Activated naive CD8-positive, alpha-beta T cell treated with anti-CD3 and anti-CD28 coated beads for 36 hours (primary cell): ENCODE measurements at places on chromosomes 1 and 21. TPM values are rescaled to one million over a fixed set of nuclear protein-coding genes. Genes with fewer than 3 reads are reported as not detected.

- no peak for DNase-seq
Observed at GRCh38 chr1:212651521-212651920, 43.0 kb downstream of the ATF3 start.

- peak; percentile 38 for DNase-seq
Observed at GRCh38 chr1:237799762-237800474, 90.8 kb downstream of the ZP4 start.

- DNase-seq, result no peak
Observed at GRCh38 chr1:99969260-99969728, 502 bp upstream of the SLC35A3 start.

GRCh38 chr21:44601596-44602462 lies 1.4 kb downstream of the KRTAP10-7 start:
- no peak for DNase-seq

- DNase-seq, result no peak
Observed at GRCh38 chr21:45532826-45533360, 9.3 kb downstream of the SLC19A1 start.

DNA sequence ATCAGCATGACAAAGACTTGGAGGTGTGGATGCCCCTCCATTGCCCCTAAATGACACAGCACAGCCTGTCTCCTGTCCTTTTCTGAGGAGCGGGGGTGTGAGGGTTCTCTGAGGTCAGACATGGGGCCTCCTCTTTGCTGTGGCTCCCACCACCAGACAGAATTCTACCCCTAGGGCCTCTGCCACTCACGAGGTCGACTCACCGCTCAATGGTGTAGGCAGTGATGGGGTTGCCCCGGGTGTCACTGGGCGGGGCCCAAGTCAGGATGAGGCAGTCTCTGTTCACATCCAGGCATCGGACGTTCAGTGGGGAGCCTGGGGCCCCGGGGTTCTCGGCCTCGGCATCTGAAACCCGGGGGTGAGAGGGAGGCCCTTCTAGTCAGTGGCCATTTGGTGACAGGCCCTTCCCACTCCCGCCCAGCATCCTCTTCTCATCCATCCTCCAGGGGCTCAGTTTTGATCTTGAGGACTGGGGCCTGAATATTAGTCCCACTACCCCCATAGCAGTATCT lies 19.9 kb downstream of the MYOM3 start:
- peak; percentile 14 for DNase-seq

GRCh38 chr1:32464191-32464715 lies 619 bp upstream of the ZBTB8B start:
- no peak for DNase-seq

DNA sequence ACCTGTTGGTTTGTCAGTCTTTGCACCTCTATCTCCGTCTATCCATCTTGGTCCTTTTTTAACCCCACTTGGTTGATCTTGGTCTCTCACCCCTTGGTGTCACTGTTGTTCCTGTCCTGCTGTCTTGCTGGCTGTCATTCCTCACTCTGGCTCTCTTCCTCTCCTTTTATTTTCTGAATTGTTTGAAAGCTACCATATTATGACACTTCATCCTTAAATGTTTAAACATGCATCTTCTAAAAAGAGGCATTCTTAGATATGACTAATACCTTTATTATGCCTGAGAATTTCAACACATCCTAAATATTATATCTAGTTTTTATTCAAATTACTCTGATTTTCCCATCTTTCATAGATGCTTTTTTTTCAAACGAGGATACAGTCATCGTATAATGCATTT lies 37.0 kb downstream of the BACH1 start:
- no peak for DNase-seq

GRCh38 chr1:168083456-168084325 lies 53.0 kb downstream of the GPR161 start:
- DNase-seq, result no peak

DNA sequence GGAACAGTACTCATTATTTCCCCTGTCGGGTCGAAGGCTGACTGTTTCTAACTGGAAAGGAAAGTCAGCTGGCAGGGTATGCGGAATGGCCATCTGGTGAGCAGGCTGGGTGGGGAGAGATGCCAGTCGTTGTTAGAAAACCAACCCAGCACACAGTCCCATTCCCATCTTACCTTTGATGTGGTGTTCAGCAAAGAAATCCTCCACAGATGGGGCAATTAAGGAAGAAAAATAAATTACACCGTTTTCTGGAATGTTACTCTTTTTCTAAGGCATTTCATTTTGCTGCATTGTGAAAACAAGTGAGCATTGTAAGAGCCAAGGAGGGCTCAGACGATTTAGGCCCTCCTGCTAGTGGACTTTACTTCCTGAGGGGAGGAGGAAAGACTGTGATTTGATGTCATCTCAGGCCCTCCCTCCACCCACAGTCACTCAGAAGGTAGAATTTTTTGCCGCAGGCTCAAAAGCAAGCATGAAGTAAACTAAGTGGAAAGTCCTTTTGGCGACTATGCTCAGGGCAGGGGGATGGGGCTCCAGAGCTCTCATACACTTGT lies at the start of gene SLC16A4:
Gene SLC16A4, minus strand, starts transcription at position 335 of the 554 bp plus-strand sequence. CDS start 1,703 bp downstream, outside the sequence.
- DNase-seq, result no peak

DNA sequence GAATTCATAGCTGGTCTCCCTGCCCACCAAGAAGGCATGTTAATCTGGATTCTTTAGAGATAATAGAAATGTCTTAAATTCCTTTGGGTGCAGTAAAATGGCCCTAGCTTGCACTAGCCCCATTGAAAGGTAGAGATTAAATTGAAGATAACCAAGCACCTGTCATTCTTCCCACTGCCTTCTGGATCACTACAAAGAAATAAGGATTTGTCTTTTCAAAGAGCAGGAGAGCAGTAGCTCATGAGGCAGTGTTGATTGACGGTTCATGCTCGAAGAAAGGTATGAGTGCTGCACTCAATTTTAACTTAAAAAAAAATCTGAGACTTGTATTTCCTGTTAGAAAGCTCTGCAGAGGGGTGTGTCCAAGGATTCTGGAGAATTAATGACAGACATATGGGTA lies 74.9 kb upstream of the F3 start:
- DNase-seq, result no peak

- no peak for DNase-seq
Observed at GRCh38 chr21:45792682-45793383, 149.3 kb downstream of the PCBP3 start.

GRCh38 chr1:50111503-50111902 lies 2.8 kb downstream of the ELAVL4 start:
- DNase-seq, result no peak

GRCh38 chr1:57061369-57061768 lies 95.6 kb upstream of the C8B start:
- DNase-seq, result no peak

GRCh38 chr1:22749919-22750684 lies 39.5 kb downstream of the EPHB2 start:
- no peak for DNase-seq

DNA sequence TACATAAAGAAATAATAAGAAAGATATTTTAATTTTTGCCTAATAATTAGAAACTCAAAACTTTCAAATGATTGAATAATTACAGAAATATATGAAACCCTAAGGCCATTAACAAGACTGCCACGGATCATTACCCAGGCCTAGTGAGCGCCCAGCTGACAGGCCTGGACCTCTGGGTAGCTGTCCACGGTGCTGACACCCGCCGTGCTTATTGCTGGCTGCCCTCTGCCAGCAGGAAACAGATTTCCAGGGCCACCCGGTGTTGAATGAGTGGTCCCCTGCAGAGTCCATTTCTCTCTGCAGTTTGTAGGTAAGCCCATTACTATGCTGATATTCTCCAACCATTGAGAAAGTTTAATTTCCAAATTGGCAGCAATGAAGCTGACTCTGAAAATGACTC lies 254.4 kb upstream of the GJB5 start:
- DNase-seq, result peak; percentile 3

DNA sequence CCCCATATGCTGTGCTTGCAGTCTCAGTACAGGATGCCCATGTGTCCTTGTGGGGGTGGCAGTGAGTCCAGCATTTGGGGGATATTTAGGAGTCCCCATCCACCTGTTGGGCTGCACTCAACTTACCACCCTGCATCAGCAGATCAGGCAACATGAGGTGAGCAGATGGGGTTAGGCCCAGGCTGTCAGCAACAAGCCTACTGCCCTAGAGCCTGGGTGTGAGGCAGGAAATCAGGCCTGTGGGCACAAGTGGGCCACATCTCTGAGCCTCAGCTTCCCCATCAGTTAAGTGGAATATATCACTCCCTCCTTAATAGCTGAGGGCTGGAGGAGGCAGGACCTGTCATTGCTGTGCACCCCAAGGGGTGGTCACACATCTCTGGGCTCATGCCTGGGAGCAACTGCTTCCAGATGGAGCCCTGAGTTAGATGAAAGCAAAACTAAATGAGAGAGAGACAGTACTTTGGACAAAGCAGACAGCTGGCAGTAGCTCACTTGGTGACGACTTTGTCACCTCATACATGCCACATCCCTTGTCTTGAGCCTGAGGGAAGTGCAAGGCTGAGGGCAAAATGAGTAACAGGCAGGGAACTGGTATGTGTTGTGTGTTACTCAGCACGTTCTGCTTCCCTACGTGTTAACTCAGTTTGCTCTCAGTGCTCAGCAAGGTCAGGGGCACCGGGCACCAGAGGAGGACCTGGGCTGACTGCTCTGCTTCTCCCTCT lies 48.4 kb downstream of the TRIM11 start:
- DNase-seq, result no peak

- DNase-seq, result no peak
Observed at GRCh38 chr1:209046935-209047334, 536.6 kb upstream of the CAMK1G start.

- DNase-seq, result no peak
Observed at GRCh38 chr1:46466477-46467182, 23.0 kb upstream of the DMBX1 start.

DNA sequence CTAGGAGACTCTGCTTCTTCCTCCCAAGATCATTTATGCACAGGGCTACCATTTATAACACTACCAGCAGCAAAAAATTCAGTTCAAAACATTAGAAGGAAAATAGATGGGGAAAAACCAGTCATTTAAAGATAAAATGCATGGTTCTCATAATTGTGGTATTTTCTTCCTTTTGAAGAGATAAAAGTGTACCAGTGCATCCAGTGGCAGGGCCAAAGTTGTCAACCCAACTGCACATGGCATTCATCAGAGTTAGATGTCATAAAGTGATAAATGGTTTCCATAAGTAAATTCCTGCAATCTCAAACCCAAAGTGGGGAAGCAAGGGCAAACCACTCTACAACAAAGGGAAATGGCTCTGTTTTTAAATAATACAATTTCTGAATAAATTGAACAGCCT lies 119.1 kb upstream of the DMRTA2 start:
- DNase-seq, result no peak

DNA sequence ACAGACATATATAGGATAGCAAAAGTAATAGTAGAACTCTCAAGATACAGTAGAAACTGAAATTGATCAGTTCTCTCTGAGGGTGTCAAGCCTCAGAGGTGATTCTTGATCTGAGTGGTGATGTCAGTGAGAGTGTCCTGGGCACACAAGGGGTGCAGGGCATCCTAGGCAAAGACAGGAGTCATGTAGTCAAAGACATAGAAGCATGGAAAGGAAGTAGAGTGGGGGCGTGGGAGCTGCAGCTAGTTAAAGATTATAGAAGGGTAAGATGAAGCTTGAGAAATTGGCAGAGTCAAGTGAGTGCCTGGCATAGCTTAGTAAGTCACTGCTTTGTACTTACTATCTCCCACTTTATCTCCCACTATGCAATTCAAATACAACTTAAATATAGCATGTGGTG lies 22.8 kb downstream of the CDC7 start:
- DNase-seq, result peak; percentile 43

- DNase-seq, result no peak
Observed at GRCh38 chr1:219465212-219466093, 147.5 kb downstream of the ZC3H11B start.

DNA sequence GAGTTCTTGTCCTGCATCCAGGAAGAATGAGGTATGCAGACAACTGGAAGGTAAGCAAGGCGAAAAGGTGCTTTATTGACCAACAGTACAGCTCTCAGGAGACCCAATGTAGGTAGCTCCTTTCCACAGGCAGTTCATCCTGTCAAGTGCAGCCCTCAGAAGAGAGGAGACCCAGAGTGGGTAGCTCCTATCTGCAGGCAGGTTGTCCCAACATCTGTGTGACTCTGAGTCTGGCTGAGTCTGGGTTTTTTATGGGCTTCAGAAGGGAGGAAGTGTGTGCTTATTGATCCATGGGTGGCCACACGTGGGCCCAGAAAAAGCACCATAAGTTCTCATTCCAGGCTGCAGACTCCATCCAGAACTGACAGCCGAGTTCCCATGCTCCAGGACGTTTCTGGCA lies 34.0 kb downstream of the ZNF691 start:
- DNase-seq, result no peak

LCE3D gene
- not detected for total RNA-seq

NCAM2 gene
- not detected for total RNA-seq

SYF2 gene
- total RNA-seq, result 36.6 TPM

SH2D1B gene
- total RNA-seq, result not detected

SCYL3 gene
- 9.5 TPM for total RNA-seq

MCOLN2 gene
- 20.0 TPM for total RNA-seq

GPATCH4 gene
- 103 TPM for total RNA-seq

RORC gene
- total RNA-seq, result 0.12 TPM

LRRC38 gene
- not detected for total RNA-seq

IER5 gene
- total RNA-seq, result 30.3 TPM

A3GALT2 gene
- total RNA-seq, result not detected

FALEC gene
- total RNA-seq, result not detected

SPRR4 gene
- total RNA-seq, result not detected

LINGO4 gene
- not detected for total RNA-seq

CHRNB2 gene
- not detected for total RNA-seq

ALG14 gene
- total RNA-seq, result 4.1 TPM

DNMT3L gene
- not detected for total RNA-seq

CLK2 gene
- total RNA-seq, result 61.4 TPM

ATP1A2 gene
- not detected for total RNA-seq

AMY1A gene
- not detected for total RNA-seq

KCNJ10 gene
- total RNA-seq, result not detected
